Amygdala (tissue), 56 donors: ENCODE measurements at places on chromosomes 16 and 17.

DNA sequence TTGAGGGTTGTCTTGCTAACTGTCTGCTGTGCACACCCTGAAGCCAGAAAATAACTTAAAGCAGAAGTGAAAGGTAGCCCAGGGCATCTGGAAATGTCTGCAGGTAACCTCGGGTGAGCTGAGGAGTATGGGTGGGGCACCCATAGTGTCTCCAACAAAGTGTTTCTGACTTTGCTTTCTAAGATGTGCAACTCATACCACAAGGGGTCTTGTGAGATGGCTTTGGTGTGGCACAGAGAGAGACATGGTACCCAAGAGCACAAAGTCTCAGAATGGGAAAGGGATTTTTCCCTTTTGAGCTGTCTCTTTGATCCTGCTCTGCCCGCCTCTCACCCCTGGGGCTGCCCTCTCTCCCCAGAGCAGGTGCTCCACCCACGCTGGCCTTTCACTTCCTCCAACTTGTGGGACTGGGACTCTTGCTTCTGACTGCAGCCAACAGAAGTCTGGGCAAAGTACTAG lies 6.9 kb downstream of the CHD9 start:
- DNase-seq: no peak

DNA sequence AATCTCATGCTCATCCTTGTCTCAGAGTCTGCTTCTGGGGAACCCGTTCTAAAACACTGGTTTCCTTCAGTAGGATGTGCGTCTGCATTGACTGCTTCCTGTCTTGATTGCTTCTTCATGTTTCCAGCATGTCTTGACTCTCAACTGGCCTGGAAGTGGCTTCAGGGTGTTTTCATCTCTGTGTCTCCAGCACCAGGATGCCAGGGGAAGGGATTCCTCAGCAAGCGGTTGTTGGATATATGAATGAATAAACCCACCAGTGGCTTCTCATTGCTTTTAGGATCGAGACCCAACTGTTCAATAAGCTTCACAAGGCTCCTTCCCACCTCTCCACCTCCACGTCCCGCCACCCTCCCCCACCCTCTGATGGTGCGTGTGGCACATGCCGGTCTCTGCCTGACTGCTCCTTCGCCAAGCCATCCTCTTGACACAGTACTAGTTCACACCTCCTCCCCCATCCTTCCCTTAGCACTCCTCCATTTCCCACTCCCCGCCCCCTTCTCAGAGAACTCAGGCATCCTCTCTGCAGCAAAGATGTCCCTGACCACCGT lies 14.1 kb upstream of the TNS4 start:
- no peak for DNase-seq

DNA sequence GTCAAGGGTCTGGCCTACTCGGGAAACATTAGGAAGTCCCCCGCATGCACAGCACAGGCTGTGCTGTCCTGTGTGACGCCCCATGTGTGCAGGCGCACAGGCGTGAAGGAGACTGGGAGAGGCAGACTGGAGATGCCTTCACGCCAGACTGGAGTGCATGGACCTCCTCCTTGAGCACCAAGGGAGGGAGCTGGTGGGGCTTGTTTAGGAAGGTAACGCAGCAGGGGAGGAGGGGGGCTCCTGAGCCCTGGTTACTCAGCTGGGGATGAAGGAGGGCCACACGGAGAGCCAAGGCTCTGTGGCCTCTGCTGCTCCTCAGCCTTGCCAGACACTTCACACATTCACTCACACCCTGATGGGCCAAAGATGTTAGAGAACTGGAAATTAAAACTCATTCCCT lies 7.7 kb downstream of the HSDL1 start:
- DNase-seq: no peak

GRCh38 chr17:30273373-30273772 lies 18.4 kb downstream of the BLMH start:
- no peak for DNase-seq

GRCh38 chr17:78271419-78272170 lies 40.2 kb downstream of the TMEM235 start:
- DNase-seq: no peak

- DNase-seq: no peak
Measured at GRCh38 chr16:491220-491919, 36.1 kb upstream of the CAPN15 start.

GRCh38 chr17:57256708-57257112 lies 387 bp downstream of the MSI2 start:
- DNase-seq: no peak

- no peak for DNase-seq
Measured at GRCh38 chr17:10032118-10032852, 127.2 kb upstream of the RCVRN start.

DNA sequence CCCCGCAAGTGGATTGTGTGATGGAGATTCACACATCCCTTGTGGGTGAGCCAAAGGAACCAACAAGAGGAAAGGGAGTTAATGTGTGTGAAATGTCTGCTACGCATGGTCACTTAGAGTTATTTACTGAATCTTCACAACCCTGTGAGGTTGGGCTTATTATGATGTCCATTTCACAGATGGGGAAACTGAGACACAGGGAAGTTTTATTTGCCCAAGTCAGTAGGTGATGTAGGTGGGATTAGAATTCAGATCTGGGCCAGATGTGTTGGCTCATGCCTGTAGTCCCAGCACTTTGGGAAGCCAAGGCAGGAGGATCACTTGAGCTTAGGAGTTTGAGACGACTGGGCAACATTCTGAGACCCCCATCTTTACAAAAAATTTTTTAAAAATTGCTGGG lies 11.6 kb upstream of the DLX4 start:
- DNase-seq: no peak

GRCh38 chr16:56688762-56689161 lies 6.5 kb downstream of the MT1X start:
- no peak for DNase-seq

GRCh38 chr16:64696866-64697265 lies 425.0 kb downstream of the CDH11 start:
- no peak for DNase-seq

DNA sequence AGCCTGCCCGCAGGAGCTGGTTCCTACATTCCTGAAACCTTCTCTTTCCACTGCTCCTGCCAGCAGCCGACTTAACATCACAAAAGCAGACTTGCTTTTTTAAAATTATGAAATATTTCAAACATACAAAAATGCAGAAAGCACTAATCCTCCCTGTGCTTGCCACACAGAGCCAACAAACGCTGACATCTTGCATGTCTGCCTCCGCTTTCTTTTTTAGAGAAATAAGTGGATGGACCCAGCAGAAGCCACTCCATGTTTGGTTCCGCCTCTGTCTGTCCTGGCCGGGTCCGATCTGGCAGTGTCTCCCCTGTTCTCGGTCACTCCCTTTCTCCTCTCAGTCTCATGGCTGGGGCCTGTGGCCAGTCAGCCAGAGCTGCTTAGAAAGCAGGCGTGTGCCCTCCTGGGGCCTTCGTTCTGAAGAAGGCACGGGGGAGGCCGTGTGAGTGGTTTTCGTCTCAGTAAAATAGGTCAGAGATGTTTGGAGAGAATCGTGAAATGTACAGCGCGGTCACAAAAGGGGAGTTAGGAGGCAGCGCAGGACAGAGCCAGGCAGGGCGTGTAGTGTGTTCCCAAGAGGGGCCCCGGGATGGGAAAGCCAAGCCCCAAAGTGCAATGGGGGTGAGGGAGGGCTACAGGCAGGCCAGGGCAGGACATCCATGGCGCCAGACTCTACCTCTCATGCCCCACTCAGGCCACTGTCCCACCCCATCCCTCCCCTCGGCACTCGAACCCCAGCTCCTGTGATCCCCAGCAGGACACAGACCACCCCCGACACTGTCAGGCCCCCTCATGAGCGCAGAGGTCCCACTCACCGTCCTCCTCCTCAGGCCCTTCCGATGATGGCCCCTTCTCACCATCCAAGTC lies 23.2 kb downstream of the MXRA7 start:
- no peak for DNase-seq

DNA sequence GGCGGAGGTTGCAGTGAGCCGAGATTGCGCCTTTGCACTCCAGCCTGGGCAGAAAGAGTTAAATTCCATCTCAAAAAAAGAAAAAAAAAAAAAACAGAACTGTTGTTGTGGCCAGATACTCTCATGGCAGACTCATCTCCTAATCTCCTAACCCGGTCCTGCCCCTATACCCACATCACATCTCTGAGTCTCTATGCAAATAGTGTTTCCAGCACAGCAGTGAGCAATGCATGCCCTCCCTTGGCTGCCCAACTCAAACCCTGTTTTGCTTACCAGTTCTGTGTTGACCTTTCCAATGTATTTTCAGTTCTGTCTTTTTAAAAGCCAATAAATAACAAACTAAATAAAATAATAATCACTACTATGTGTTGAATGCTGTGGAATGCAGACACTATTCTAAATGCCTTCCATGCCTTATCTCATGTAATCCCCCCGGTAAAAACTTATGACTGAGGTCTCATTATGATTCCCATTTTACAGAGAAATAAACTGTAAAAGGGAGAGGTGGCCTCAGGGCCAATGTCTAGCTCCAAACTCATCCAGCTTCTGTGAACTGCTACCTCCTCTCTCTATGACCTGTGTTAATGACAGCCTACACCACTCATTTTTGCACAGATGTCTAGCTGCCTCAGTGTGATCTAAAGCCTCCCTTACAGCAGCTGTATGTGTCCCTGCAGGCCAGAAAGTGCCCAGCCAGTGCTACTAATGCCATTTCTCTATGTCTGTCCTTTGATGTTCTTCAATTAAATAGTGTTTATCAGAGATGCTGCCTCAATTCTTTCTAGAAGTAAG lies 289.8 kb downstream of the HS3ST3B1 start:
- DNase-seq: no peak

GRCh38 chr16:30637944-30638343 lies 12.8 kb upstream of the PRR14 start:
- DNase-seq: no peak

DNA sequence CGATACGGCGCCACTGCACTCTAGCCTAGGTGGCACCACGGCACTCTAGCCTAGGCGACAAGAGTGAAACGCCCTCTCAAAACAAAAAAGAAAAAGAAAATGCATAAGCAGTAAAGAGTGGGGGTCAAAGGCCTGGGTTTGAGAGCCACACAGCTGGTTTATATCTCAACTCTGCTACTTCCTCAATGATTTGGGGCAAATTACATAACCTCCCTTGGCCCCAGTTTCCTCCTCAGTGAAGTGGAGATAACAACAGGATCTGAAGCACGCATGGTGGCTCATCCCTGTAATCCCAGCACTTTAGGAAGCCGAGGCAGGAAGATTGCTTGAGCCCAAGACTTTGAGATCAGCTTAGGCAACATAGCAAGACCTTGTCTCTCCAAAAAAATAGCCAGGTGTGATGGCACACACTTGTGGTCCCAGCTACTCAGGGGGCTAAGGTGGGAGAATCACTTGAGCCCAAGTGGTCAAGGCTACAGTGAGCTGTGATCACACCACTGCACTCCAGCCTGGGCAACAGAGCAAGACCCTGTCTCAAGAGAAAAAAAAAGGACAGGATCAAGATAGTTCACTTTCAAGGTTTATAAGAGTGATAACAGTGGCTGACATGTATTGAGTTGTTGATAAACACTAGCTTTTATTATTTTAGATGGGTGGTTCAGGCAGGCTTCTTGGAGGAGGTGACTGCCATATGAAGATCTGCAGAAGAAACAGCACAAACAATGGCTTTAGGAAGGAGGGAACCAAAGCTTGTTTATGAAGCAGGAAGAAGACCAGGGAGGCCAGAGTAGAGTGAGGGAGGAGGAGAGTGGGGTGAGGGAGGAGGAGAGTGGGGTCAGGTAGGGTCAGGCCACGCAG lies 8.5 kb upstream of the COG1 start:
- no peak for DNase-seq

DNA sequence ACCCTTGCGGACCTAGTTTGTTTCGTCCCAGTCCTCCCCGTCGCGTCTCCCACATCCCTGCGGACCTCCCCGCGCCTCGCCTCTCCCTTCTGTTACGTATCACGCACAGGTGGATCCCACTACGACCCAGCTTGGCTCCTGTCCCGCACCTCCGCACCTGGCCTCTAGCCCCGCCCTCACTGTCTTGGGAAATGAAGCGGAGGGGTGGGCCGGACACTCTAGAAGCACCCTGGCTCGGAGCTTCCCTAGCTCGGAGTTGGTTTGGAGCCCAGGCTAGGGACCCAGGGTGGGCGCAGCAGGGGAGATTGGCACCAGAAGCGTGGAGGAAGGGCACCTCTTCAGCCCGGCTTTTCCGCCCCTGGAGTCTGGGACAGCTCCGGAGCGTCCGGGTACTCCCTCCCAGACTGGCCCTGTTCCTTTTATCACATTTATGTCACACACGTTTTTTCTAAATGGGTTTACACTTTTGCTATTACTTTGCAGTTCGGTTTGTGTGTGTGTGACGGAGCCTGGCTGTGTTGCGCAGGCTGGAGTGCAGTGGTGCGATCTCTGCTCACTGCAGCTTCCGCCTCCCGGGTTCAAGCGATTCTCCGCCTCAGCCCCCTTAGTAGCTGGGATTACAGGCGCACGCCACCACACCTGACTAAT lies 1.4 kb upstream of the CEMP1 start:
- no peak for DNase-seq

GRCh38 chr16:11946433-11946832 lies 4.6 kb upstream of the NPIPB2 start:
- DNase-seq: no peak

DNA sequence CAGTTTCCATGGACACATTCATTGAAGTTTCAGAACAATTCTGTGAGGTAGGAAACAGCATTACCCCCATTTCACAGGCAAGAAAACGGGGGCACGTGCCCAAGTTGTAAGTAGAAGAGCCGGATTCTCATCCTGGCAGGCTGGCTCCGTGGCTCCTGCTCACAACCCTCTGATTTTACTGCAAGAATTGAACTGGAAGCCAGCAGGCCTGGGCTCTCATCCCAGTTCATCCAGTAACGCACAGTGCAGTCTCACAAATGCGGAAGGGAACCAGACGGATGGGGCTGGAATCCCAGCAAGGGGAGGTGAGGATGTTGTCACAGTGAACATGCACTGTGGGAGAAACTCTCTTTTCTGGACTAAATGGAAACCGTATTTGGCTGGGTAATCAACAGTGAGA lies 40.7 kb upstream of the DOC2B start:
- no peak for DNase-seq

DNA sequence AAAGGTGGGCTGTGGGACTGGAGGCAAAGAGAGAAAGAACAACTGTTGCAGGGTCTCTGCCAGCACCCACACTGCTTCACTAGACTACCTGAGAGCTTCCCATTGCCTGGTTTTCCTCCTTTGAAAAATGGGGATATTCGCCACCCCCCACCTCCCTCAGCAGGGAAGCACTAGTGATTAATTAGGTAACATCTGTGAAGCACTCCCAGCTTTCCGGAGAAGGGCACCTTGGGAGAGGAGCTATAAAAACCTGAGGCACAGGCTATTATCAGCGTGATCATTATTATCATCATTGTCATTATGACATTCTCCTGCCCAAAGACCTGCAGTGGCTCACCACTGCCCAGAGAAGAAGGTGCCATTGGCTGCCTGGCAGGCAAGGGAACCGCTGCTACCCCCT lies 83.5 kb downstream of the XYLT1 start:
- DNase-seq: no peak
